ENCODE measurements at places on chromosomes 3 and 15.
A peak's percentile ranks its signal among the peaks of the same experiment; 100 is the strongest.

- no peak overlapping the region for H3K27ac ChIP-seq
- peaks cover 7% of the 10 kb centered on the region for H3K4me1 ChIP-seq
- no peaks in the 10 kb centered on the region for H3K27me3 ChIP-seq
- DNase-seq = no peak
- H3K36me3 ChIP-seq = no peaks in the 10 kb centered on the region
Observed at GRCh38 chr15:64452988-64453688, 7.2 kb upstream of the ZNF609 start.

- peak; percentile 38 for DNase-seq
- H3K27ac ChIP-seq = peak overlapping the region; percentile 33
- H3K4me1 ChIP-seq = peaks cover 48% of the 10 kb centered on the region
- H3K4me3 ChIP-seq = no peak overlapping the region
Observed at GRCh38 chr15:38610748-38611147, 46.1 kb upstream of the RASGRP1 start.

DNA sequence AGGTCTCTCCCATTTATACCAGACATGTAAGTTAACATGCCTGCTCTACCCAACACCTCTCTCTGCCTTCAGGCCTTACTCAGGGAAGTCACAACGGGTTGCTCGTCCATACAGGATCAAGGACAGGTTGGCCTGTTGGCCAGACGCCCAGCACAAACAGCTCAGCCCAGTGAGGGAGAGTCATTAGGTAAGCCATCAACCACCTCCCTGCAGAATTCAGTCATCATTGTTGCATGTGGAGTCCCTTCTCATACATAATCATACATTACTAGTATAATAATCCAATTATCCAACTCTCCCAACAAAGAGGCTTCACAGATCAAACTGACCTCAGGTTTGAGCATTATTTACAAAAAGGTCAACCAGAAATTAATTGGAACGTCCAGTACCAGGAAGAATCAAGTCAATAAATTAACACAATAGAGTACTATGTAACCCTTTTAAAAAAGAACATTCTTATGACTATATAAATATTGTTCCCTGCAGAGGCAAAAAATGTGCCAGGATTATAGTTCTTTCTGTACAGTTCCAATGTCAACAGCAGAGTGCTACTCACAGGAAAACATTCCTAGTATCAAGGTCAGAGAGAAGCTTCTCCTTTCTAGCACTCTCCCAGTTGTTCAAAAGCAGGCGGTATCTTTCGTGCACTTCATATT lies 33.2 kb downstream of the HOMER2 start:
- no peaks in the 10 kb centered on the region for H3K36me3 ChIP-seq
- no peak overlapping the region for H3K4me3 ChIP-seq
- H3K4me1 ChIP-seq = no peaks in the 10 kb centered on the region
- DNase-seq = no peak
- no peak overlapping the region for H3K27ac ChIP-seq

DNA sequence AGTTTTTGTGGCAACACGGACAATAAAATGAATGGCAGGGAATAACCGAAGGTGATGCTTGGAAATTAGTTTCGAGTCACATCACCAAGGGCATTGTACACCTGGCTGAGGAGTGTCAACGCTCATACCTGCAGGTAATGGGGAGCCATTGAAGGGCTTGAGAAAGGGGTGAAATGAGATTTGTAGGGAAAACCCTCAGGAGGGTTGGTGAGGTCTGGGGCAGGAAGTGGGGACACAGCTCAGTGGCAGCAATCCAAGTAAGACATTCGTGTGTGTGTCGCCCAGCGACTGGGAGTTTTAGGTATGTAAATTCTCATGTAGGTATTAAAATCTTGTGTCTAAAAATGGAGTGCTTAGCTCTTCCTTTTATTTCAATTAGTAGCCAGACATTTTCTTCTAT lies 14.3 kb downstream of the PARP14 start:
- H3K27me3 ChIP-seq = no peaks in the 10 kb centered on the region
- no peaks in the 10 kb centered on the region for H3K4me1 ChIP-seq
- DNase-seq = no peak
- H3K36me3 ChIP-seq = peaks cover 71% of the 10 kb centered on the region

DNA sequence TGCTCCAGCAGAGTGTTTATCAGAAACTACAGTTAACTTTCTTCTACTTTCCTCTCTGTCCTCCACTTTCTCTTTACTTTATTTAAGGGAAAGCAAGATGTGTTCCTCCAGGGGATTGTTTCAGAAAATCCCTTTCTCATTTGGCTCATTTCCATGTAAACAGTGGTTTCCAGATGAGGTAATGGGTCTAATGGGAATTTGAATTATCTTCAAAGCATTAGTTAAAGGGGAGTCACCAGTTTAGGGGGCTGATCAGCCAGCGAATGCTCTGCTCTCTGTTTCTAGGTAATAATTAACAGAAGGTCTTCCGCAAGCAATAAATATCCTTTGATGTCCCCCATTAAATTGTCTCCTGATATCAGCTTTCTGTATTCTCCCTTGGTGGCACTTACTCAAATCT lies 30.4 kb upstream of the ZNF639 start:
- H3K4me1 ChIP-seq = no peaks in the 10 kb centered on the region
- no peaks in the 10 kb centered on the region for H3K27me3 ChIP-seq
- no peak for DNase-seq
- H3K36me3 ChIP-seq = no peaks in the 10 kb centered on the region

DNA sequence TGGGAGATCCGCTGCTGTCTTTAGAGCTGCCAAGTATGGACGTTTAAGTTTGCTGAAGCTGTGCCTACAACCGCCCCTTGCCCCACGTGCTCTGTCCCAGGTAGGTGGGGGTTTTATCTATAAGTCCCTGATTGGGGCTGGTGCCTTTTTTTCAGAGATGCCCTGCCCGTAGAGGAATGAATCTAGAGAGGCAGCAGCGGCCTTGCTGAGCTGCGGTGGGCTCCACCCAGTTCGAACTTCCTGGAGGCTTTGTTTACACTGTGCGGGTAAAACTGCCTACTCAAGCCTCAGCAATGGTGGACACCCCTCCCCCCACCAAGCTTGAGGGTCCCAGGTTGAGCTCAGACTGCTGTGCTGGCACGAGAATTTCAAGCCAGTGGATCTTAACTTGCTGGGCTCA lies 83.4 kb upstream of the FGF7 start:
- H3K4me1 ChIP-seq = no peaks in the 10 kb centered on the region
- H3K36me3 ChIP-seq = no peaks in the 10 kb centered on the region
- no peak for DNase-seq
- no peaks in the 10 kb centered on the region for H3K27me3 ChIP-seq
- H3K4me3 ChIP-seq = no peak overlapping the region

DNA sequence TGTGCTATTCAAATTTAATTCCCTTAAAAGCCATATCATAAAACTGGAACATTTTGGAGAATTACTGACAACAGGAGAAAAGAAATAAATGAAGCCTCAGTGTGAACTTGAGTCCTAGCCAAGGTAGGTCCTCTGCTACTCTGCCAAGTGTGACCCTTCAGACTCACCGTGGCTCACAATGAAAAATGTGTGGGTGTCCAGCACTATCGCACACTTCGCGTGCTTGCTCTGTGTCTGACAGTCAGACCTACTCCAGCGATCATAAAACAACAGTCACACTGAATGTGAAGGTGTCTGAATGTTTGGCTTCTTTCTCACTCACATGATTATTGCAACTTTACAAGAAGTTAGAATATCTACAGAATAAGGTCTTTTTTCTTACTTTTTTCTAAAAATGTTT lies 65.8 kb upstream of the TRA2B start:
- no peaks in the 10 kb centered on the region for H3K27me3 ChIP-seq
- H3K4me1 ChIP-seq = no peaks in the 10 kb centered on the region
- no peaks in the 10 kb centered on the region for H3K36me3 ChIP-seq
- no peak for DNase-seq
- no peak overlapping the region for H3K4me3 ChIP-seq
- no peak overlapping the region for H3K27ac ChIP-seq

DNA sequence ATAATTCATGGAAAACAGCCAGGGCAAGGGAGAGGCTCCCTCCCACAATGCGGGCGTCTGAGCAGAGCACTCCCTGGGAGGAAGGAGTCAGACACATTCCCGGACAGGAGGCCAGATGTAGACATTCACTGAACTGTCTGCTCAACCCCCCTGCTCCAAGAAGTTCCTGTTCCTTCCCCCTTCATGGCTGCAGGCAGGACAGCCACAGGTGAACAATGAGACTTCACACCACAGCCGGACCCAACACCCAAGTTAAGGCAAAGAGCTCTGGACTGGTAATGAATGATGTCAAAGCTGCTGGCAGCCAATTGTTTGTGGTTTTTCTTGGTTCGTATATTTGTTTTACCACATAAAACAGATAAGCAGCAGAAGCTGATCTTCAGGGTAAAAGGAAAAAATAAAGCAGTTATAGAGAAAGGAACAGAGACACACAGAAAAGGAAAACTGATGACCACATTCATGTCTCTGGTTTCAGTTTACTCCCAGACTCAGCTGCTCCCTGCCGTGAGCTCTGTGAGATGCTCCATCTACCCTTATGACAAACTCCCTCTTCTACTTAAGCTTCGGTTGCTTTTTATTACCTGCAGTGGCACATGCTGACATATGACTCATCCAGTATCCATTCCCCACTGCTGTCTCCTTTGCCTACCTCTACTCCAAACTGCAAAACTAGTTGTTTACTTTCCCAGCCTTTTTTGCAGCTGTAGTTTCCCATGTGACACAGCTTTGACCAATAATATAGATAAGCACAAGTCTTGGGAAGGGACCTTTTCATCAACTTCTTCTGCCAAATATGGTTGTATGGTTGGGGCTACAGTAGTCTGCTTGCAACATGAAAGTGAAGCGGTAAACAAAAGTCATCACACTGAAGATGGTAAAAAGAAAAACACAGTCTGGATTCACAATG lies 33.1 kb downstream of the DZIP1L start:
- H3K27me3 ChIP-seq = no peaks in the 10 kb centered on the region
- H3K27ac ChIP-seq = no peak overlapping the region
- peak; percentile 16 for DNase-seq
- no peak overlapping the region for H3K4me3 ChIP-seq
- peaks cover 15% of the 10 kb centered on the region for H3K4me1 ChIP-seq
- no peaks in the 10 kb centered on the region for H3K36me3 ChIP-seq

- no peaks in the 10 kb centered on the region for H3K27me3 ChIP-seq
- DNase-seq = no peak
- no peak overlapping the region for H3K4me3 ChIP-seq
- no peak overlapping the region for H3K27ac ChIP-seq
- no peaks in the 10 kb centered on the region for H3K4me1 ChIP-seq
- H3K36me3 ChIP-seq = no peaks in the 10 kb centered on the region
Observed at GRCh38 chr3:102712896-102713295, 278.1 kb downstream of the ZPLD1 start.

GRCh38 chr3:169286992-169287391 lies 376.5 kb downstream of the MECOM start:
- no peaks in the 10 kb centered on the region for H3K27me3 ChIP-seq
- H3K4me3 ChIP-seq = no peak overlapping the region
- no peak for DNase-seq
- no peaks in the 10 kb centered on the region for H3K36me3 ChIP-seq
- no peak overlapping the region for H3K27ac ChIP-seq
- no peaks in the 10 kb centered on the region for H3K4me1 ChIP-seq

- H3K27me3 ChIP-seq = no peaks in the 10 kb centered on the region
- DNase-seq = no peak
- H3K4me1 ChIP-seq = no peaks in the 10 kb centered on the region
- H3K4me3 ChIP-seq = no peak overlapping the region
- no peak overlapping the region for H3K27ac ChIP-seq
Observed at GRCh38 chr3:176848431-176849214, 348.7 kb downstream of the TBL1XR1 start.

DNA sequence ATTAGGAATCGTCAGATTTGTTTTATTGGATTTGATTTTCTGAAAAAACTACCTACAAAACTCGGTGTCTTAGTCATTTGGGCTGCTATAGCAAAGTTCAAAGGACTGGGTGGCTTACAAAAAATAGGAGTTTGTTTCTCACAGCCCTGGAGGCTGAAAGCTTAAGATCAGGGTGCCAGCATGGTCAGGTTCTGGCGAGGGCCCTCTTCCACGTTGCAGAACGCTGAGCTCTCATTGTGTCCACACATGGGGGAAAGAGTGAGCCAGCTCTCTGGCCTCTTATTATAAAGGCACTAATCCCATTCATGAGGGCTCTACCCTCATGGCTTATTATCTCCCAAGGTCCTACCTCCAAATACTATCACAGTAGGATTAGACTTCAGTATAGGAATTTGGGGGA lies 40.6 kb upstream of the MRPS22 start:
- H3K27me3 ChIP-seq = no peaks in the 10 kb centered on the region
- no peaks in the 10 kb centered on the region for H3K36me3 ChIP-seq
- DNase-seq = no peak
- no peak overlapping the region for H3K27ac ChIP-seq
- no peaks in the 10 kb centered on the region for H3K4me1 ChIP-seq

- DNase-seq = no peak
- no peak overlapping the region for H3K27ac ChIP-seq
- peaks cover 14% of the 10 kb centered on the region for H3K36me3 ChIP-seq
Observed at GRCh38 chr15:60520013-60520824, 41.3 kb upstream of the ICE2 start.

GRCh38 chr3:60011218-60011617 lies 961.4 kb upstream of the CFAP20DC start:
- DNase-seq = no peak
- H3K4me3 ChIP-seq = peak overlapping the region; percentile 3
- H3K27me3 ChIP-seq = no peaks in the 10 kb centered on the region
- peak overlapping the region; percentile 47 for H3K27ac ChIP-seq
- H3K4me1 ChIP-seq = peaks cover 98% of the 10 kb centered on the region

DNA sequence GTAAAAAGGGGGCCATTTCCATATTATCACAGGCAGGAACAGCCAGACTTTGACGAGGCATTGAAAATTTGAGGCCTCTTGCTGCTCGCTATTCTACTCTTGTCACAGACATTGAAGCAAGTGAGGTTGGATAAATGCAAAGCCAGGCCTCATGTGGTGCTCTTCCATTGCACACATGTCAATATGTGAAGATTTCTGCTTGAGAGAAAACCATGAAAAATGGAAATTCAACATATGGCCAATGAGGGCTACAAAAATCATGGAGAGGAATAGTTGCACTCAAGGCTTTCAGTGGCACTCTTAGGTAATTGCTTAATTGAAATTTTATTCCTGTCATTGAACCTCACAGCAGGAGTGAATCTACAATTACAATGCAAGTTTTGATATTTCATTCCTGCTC lies 185.6 kb upstream of the MBNL1 start:
- no peak overlapping the region for H3K27ac ChIP-seq
- DNase-seq = no peak
- H3K36me3 ChIP-seq = no peaks in the 10 kb centered on the region
- H3K4me1 ChIP-seq = no peaks in the 10 kb centered on the region
- no peak overlapping the region for H3K4me3 ChIP-seq

DNA sequence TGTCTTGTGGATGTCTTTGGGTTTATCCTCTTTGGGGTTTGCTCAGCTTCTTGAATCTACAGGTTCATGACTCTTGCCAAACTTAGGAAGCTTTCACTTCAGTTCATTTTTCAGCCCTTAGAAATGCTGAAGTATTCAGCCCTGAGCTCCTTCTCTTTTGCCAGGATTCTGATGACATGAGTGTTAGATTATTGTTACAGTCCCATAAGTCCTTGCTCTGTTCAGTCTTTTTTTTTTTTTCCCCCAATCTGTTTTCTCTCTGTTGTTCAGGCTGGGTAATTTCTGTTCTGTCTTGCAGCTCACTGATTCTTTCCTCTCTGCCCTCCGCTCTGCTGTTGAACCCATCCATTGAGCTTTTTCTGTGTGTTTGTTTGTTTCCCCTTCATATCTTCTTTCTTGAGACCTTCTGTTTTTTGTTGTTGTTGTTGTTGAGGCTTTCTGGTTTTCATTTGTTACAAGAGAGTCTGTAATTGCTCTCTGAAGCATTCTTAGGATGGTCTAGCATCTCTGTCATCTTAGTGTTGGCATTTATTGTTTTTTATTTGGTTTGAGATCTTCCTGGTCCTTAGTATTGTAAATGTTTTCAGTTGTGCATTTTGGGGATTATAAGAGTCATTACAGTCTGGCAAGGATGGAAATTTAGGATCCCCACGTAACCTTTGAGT lies 18.4 kb downstream of the LRCH3 start:
- no peaks in the 10 kb centered on the region for H3K36me3 ChIP-seq
- no peak overlapping the region for H3K4me3 ChIP-seq
- no peak for DNase-seq

All from CD4-positive, alpha-beta memory T cell (primary cell).